ENCODE measurements at places on chromosomes 1 and 21. TPM values are rescaled to one million over a fixed set of nuclear protein-coding genes. Genes with fewer than 3 reads are reported as not detected.

DNA sequence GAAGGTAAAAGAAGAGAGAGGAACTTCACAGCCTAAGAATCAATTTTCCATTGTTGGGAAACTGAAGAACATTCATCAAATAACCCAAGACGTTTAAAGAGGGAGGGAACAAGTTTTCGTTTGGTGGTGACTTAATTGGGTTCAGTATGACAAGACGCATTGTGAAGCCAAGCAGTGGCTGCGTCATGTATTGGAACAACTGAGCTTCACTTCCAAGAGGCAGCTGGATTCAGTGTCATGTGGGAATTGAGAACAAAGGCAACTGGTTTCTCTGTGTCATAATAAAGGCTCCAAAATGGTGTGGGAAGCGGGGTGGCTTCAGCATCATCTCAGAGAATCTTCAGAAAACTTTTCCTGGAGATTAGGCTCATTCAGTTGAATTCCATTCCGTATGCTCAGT, 29.8 kb upstream of the RC3H1 start:
- H3K36me3 ChIP-seq: no peaks in the 10 kb centered on the region
- no peak for DNase-seq
- no peaks in the 10 kb centered on the region for H3K4me1 ChIP-seq
- H3K4me3 ChIP-seq: no peak overlapping the region

DNA sequence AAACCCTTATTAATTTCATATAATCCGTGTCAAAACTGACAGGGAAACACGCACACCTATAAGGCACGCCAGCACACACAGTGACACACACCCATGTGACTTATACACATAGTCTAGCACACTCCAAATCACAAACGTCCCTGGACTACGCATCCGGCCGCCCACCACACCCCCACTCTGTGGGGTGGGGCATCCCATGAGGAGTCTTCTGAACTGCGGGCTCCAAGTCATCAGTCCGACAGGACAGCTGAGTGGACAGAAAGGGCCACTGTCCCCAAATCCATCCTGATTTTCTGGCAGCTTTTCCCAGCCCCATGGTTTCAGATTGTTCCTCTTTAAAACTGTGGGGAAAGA, 829 bp downstream of the PEA15 start:
- H3K4me3 ChIP-seq: peak overlapping the region; percentile 98
- H3K4me1 ChIP-seq: peaks cover 2% of the 10 kb centered on the region
- peaks cover 2% of the 10 kb centered on the region for H3K36me3 ChIP-seq
- DNase-seq: peak; percentile 26
- peak overlapping the region; percentile 81 for H3K27ac ChIP-seq
- no peaks in the 10 kb centered on the region for H3K27me3 ChIP-seq

- H3K4me1 ChIP-seq: no peaks in the 10 kb centered on the region
- no peak overlapping the region for H3K4me3 ChIP-seq
- no peaks in the 10 kb centered on the region for H3K36me3 ChIP-seq
- H3K27me3 ChIP-seq: no peaks in the 10 kb centered on the region
- no peak for DNase-seq
- no peak overlapping the region for H3K27ac ChIP-seq
Measured at GRCh38 chr1:29971703-29972102, 735.4 kb downstream of the PTPRU start.

- DNase-seq: no peak
- no peak overlapping the region for H3K27ac ChIP-seq
- H3K27me3 ChIP-seq: no peaks in the 10 kb centered on the region
- no peak overlapping the region for H3K4me3 ChIP-seq
- peaks cover 11% of the 10 kb centered on the region for H3K4me1 ChIP-seq
Measured at GRCh38 chr1:229693129-229693900, 67.3 kb downstream of the URB2 start.

DNA sequence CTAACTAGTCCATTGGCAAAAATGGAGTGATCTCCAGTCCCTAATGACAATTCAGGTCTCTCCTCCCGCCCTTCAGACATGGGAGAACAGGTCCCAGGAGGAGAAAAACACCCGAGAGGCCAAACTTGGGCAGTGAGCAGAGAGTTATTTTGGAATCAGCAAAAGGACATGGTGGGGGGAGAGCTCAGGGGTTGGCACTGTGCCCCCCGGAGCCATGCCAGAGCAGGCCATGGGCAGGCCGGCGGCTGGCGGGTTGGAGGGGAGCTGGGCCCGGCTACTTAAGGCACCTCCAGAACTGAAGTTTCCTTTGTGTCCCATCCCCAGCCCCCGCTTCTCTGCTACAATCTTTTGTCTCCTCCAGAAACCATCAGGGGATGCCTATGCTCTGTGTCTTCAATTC, 7.1 kb downstream of the LGR6 start:
- peak overlapping the region; percentile 61 for H3K27ac ChIP-seq
- H3K4me1 ChIP-seq: peaks cover 87% of the 10 kb centered on the region
- no peak overlapping the region for H3K4me3 ChIP-seq
- H3K27me3 ChIP-seq: peaks cover 3% of the 10 kb centered on the region

- H3K27me3 ChIP-seq: peaks cover 24% of the 10 kb centered on the region
- H3K36me3 ChIP-seq: no peaks in the 10 kb centered on the region
- no peak overlapping the region for H3K27ac ChIP-seq
- H3K4me3 ChIP-seq: no peak overlapping the region
- DNase-seq: no peak
- no peaks in the 10 kb centered on the region for H3K4me1 ChIP-seq
Measured at GRCh38 chr1:27951396-27951795, 8.4 kb upstream of the XKR8 start.

- no peak within 1 kb of the TSS for H3K27ac ChIP-seq
- H3K36me3 ChIP-seq: no peaks in the 10 kb centered on the region
- peaks cover 10% of the 10 kb centered on the region for H3K4me1 ChIP-seq
Measured at GRCh38 chr21:31872452-31873274, at the start of gene HUNK. HUNK (plus strand) TSS chr21:31873020; CDS start chr21:31873675, 655 bp downstream.

GRCh38 chr1:182617014-182617429, 12.8 kb upstream of the RGS16 start:
- H3K27ac ChIP-seq: no peak overlapping the region
- no peak overlapping the region for H3K4me3 ChIP-seq
- H3K27me3 ChIP-seq: peaks cover 16% of the 10 kb centered on the region
- H3K4me1 ChIP-seq: peaks cover 32% of the 10 kb centered on the region
- DNase-seq: no peak
- H3K36me3 ChIP-seq: no peaks in the 10 kb centered on the region

DNA sequence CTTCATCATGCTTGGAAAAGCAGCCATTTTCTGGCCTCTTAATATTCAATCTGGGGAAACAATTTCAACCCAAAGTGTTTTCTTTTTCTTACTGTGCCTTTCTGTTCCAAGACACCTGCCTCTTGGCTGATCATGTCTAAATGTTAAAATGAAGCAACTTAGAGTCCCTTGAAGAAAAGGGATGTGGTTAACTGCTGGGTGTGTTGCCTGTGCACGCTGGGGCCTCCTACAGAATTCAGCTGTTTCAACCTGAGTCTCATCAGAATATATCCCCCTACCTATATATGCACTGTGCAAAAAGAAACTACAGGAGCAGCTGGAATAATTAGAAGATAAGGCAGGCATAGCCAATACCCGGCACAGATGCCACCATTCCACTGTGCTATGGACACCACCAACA, 222.0 kb downstream of the OMA1 start:
- no peak overlapping the region for H3K4me3 ChIP-seq
- H3K36me3 ChIP-seq: no peaks in the 10 kb centered on the region
- no peak for DNase-seq
- no peaks in the 10 kb centered on the region for H3K27me3 ChIP-seq

DNA sequence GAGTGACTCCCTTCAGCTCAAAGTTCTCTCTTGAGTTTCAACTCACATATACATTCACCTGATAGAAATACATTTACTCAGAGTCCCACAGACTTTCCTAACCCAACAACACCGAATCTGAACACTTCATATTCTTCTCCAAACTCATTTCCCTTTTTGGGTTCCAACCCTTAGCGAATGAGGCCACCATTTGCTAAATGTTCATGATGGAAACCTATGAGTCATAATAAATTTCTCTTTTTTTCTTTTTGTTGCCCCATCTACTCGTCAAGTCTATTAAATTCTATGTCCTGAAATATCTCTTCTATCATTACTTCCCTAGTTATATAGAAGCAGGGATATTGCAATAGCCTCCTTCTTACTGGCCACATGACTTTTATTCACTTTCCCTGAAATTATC, 100.1 kb downstream of the HLX start:
- no peaks in the 10 kb centered on the region for H3K27me3 ChIP-seq
- H3K27ac ChIP-seq: no peak overlapping the region
- no peak overlapping the region for H3K4me3 ChIP-seq
- H3K4me1 ChIP-seq: no peaks in the 10 kb centered on the region

- H3K4me3 ChIP-seq: no peak overlapping the region
- DNase-seq: peak; percentile 17
- H3K36me3 ChIP-seq: no peaks in the 10 kb centered on the region
- no peaks in the 10 kb centered on the region for H3K27me3 ChIP-seq
- peak overlapping the region; percentile 37 for H3K27ac ChIP-seq
- peaks cover 22% of the 10 kb centered on the region for H3K4me1 ChIP-seq
Measured at GRCh38 chr1:159827102-159827490, 423 bp downstream of the SLAMF8 start.

DNA sequence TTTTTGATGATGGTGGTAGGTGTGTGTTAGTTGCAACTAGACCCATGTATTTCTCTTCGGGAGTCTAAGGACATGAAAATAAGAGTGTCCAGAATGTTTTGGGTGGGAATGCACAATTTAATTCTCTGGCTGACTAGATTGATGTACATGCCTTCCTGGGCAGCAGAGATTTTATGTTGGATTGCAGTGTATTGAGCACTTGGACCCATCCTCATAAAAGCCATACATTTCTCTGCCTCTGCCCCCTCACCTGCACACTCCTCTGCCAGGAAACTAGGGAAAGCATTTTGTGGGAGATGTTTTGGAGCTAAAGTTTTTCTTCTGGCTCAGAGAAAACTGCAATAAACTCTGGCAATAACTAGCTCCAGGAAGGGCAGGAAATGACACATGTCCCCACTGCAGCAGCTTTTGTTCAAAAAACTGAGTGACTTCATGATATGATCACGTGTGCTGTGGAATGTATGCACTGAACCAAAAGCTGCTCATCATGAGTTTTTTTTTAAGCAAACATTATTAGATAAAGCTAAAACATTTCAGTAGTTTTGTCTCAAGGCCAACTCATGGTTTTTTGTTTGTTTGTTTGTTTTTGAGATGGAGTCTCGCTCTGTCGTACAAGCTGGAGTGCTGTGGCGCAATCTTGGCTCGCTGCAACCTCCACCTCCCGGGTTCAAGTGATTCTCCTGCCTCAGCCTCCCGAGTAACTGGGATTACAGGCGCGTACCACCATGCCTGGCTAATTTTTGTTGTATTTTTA, 17.6 kb downstream of the RIT1 start:
- H3K27ac ChIP-seq: peak overlapping the region; percentile 30
- H3K4me1 ChIP-seq: peaks cover 9% of the 10 kb centered on the region
- no peak overlapping the region for H3K4me3 ChIP-seq
- peak; percentile 15 for DNase-seq

- H3K4me3 ChIP-seq: no peak overlapping the region
- no peaks in the 10 kb centered on the region for H3K27me3 ChIP-seq
- no peaks in the 10 kb centered on the region for H3K36me3 ChIP-seq
- H3K27ac ChIP-seq: no peak overlapping the region
- H3K4me1 ChIP-seq: no peaks in the 10 kb centered on the region
Measured at GRCh38 chr1:87753366-87753765, 424.7 kb downstream of the LMO4 start.

DNA sequence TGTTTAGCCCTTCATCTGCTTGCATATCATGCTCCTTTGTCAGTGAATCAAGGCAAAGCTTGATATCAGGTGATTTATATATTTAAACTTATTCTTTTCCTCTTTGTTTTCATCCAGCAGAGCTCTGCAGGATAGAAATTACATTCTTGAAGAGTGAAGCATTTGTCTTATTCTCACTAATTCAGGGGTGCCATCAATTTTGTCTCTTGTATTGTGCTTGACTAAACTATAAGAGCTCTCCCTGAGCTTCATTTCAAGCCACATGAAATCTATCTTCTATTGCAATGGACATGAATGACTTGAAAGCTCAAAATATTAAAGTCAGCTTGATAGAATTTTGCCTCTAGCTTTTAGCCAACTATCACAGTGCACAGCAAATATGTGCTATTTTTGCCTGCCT, 236.7 kb upstream of the KCTD3 start:
- no peaks in the 10 kb centered on the region for H3K36me3 ChIP-seq
- no peak for DNase-seq
- no peaks in the 10 kb centered on the region for H3K4me1 ChIP-seq

GRCh38 chr1:25616987-25617624, 515 bp downstream of the MAN1C1 start:
- no peaks in the 10 kb centered on the region for H3K36me3 ChIP-seq
- peak overlapping the region; percentile 51 for H3K4me3 ChIP-seq
- no peak overlapping the region for H3K27ac ChIP-seq
- H3K27me3 ChIP-seq: peaks cover 2% of the 10 kb centered on the region

DNA sequence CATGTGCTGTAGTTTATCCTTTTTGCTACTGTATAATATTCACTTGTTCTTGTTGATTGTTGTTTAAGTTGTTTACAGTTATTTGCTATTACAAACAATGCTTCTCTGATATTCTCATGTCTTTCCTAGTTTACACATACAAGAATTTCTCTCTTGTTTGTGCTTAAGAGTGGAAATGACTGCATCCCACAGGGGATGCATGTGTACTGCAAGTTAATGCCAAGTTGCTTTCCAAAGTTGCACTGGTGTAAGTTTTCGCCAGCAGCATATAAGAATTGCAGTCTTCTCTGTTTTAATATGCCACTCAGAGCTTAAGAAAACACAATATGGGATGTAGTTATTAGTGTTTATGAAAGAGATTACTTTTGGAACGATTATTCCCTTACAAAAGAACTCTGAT, 97.7 kb downstream of the NEK7 start:
- H3K36me3 ChIP-seq: no peaks in the 10 kb centered on the region
- no peak overlapping the region for H3K4me3 ChIP-seq
- no peaks in the 10 kb centered on the region for H3K27me3 ChIP-seq
- H3K4me1 ChIP-seq: peaks cover 2% of the 10 kb centered on the region
- H3K27ac ChIP-seq: no peak overlapping the region

DNA sequence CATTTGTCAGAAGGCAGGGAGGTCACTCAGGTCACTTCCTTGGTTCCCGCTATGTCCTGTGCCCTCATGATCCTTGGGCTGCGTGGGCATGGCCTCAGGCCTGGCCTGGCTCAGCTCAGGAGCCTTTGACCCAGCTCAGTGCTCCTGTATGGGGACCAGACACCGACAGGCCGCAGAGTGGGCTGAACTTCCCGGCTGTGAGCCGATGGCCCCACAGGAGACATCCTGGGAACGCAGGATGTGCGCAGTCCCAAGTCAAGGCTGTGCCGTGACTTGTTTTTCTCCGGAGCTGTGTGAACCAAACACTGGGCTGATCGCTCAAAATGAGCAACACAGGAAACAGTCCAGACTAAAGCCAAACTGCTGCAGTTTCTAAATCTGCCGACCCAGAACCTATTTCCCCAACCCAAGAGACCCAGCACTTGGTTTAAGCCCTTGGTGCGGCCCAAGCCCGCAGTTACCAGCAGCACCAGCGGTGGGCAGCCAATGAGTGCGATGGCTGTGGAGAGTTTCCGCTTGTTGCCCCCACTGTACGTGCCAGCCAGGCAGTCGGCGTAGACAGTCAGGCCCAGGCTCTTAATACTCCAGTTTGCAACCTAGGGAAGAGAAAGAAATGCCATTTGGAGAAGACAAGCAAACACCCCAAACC, 92.3 kb upstream of the GCLM start:
- peaks cover 31% of the 10 kb centered on the region for H3K27me3 ChIP-seq
- no peak overlapping the region for H3K27ac ChIP-seq
- H3K4me3 ChIP-seq: no peak overlapping the region
- no peaks in the 10 kb centered on the region for H3K36me3 ChIP-seq
- H3K4me1 ChIP-seq: no peaks in the 10 kb centered on the region

The IGSF9 gene
- total RNA-seq: not detected

The CD164L2 gene
- not detected for total RNA-seq

The INAVA gene
- 0.09 TPM for total RNA-seq

The LMX1A gene
- total RNA-seq: not detected
